ENCODE measurements at places on chromosomes 11 and 22.

DNA sequence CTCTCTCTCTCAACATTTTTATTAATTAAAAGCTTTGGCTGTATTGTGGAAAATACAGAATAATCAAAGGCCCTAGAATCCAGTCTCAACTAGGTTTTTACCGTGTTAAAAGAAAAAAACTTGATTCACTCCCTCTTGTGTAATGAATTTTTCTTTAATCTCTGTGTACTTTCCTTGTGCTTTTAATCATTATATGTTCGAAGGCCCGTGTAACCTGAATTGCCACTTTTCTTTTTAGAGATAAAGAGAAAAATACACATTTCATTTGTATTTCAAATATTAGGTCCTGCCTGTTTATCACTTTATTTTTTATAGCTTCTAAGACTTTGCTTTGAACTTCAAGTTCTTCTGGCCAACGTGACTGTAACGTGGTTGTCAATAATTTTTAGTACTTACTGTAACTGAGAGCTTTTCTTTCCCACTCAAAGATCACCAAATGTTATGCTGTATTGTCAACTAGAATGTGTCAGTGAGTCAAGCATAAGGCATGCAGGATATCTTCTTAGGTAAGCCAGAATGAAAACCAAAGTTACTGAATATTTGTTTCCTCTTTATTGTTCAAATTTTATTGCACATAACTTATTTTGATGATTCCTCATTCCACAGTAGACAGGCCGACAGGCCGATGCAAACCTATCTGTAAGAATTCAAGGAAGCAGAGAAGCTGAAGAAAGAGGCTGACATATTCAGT is 23.3 kb upstream of the FAR1 start:
- DNase-seq, result no peak

DNA sequence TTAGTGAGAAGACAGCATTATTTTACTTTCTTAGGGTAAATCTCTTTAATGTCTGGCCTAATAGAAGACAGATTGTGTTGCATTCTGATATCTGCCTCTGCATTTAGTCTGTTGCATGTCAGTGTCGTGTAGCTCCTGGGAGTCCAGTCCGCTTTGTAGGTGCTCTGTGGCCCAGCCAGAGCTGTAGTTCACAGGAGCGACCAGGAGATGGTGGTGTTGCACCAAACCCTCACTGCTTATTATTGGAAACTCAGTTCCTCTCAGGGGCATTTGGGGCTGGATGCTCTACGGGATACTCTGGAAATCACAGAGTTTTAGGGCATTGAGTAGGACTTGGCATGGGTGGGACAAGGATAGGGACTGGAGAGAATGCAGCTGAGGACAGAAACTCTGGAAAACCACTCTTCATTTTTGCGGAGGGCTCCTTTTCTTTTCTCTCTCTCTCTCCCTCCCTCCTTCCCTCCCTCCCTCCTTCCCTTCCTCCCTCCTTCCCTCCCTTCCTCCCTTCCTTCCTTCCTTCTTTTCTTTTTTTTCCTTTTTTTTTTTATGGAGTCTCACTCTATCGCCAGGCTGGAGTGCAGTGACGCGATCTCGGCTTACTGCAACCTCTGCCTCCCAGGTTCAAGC is 21.7 kb downstream of the MIAT start:
- DNase-seq, result peak; percentile 78

GRCh38 chr22:36384766-36385481 is 2.8 kb downstream of the MYH9 start:
- DNase-seq, result no peak

DNA sequence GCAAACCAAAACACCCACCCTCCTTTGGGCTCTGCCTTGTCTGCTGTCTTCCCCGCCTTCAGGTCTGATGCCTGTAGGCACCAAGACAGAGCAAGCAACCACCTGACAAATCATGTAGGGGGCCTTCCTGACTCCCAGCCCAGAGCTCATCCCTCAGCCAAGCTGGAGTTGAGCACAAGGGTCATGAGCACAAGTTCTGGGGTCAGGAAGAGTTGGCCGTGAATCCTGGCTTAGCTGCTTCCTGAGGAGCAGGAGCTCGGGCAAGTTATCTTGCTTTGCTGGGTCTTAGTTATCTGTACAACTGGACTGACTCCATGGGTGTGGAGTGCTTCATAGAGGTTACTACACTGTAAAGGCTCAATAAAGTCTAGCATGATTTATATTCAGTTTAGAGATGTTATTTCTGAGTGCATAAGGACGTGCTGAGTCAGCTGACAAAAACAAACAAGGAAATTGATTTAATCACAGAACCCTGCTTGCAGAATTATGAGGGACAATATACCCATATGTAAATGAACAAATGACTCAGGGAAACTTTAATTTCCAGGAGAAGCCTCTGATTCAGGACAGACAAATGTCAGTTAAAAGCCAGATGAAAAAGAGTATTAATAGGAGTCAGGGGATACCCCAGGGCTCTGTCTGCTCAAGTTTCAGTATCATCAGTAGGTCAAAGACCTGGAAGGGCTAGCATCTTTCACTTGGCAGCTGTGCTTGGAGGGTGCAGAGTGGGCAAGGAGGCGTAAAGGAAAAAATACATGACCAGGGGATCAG is 15.0 kb upstream of the APOA1 start:
- no peak for DNase-seq

DNA sequence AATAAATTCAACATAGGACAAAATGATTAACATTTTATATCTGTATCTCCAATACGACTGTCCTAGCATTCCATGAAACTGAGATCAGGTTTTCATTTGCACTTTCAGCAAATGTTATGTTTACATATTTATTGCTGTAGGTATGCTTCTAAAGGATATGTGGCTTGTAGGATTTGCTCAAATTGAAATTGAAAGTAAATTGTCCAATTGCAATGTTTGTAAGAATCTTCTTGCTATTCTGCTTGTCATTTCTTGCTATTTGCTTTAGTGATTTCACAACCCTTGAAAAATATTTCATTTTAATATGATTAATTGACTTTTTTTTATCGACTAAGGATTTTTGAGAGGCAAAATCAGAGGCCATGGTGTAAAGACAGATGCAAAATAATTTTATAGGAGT is 904.2 kb upstream of the RAG2 start:
- DNase-seq, result no peak

- DNase-seq, result no peak
These were observed 124.7 kb upstream of the BMAL1 start for GRCh38 chr11:13152736-13153541.

DNA sequence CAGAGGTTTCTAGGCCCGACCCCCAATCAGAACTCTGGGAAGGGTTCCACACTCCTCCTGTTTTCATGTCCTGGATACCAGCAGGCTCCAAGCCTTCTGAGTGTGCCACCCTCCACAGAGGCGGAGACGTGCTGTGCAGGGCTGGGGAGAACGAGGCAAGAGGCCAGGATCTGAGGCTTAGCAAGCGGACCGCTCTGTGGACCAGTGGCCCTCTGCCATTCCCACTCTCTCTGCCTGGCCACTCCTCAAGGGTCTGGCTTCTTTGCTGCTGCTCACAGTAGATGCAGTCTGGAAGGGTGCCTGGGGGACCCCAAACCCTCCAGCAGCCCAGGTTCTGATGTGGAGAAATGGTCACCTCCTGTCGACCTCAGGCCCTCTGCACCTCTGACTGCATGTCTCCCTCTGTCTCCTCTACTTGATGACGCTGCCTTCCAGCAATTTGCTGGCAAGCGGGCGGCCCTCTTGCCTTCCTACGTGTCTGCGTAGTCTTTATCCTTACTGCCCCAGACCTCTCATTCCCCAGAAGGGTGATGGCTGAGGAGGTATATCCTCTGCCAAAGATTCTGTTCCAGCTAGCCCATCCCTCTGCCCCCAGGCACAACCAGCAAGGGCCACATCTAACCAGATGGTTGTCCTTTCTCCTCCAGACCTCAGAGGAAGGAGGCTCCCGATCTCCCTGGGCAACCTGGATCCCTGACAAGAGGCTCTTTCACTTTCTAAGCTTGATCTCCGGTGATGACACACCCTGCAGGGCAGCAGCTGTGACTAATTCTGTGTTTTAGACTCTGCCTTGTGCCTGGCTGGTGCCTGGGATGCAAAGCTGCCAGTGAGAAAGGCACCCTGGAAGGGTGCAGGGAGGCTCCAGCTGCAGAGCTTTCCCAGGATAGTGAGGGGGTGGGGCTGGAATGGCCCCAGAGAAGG is 87.3 kb downstream of the NAT10 start:
- peak; percentile 78 for DNase-seq

DNA sequence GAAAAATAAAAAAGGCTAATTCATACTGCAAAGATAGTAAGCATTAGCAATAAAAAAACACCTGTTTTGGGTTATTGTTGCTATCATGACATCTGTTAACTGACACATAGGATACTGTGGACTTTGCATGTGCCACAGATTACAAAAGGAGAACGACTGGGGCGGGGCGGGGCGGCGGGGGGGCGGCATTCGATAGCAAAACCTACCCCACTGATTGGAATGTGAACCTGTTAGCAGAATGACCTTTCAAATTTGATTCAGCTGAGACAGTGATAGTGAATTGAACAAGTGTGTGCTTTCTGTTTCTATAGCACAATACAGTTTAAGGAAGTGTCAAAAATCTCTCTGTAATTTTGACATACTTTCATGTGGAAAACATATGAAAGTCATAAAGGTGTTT is 14.9 kb downstream of the MMP20 start:
- DNase-seq, result no peak

DNA sequence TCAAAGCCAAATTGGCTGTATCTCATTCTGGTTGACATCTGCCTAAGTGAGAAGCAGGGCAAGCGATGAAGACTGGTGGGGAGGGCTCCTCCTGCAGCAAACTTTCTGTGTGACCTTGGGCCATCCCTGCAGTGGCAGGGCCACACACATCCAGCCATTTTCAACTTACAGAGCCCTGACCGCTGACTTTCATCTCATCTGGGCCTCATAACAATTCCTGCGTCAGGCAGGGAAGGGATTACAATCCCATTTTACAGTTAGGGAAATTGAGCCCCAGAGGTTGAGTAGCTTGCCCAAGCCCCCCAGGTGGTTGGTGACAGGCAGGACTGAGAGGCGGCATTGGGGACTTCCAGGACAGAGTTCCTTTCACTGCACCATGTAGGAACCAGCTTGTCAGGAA is 21.9 kb downstream of the TPBGL start:
- no peak for DNase-seq

- no peak for DNase-seq
These were observed 4.9 kb upstream of the P2RY6 start for GRCh38 chr11:73267122-73267846.

- no peak for DNase-seq
These were observed 19.3 kb upstream of the IL10RA start for GRCh38 chr11:117966908-117967307.

DNA sequence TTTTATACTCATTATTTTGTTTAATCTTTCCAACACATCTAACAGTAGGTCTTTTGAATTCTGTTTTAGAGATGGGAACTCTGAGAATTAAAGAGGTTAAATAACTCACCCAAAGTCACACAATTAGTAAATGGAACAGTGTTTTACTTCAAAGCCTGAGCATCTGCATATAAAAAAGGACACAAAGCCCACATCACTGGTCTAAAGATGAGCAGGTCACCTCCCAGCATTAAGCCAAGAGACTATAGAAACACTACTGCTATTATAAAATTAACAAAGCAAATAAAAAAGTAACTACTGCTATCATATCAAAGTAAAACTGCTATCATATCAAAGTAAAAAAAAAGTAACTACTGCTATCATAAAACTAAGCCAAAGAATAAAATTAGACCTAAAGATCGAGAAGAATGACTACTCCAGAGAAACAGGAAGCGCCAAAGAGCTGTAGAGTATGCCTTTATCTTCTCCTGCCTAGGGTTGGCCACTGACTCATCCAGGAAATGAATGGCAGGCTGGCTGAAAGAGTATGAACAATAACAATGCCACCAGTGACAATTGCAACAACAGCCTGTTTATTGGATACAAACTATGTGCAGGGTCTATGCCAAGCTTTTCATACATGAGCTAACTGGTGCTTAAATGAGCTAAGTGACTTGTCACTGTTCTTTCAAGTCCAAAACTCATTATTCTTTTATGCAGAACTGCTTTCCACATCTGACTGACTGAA is 1153.0 kb upstream of the TENM4 start:
- no peak for DNase-seq

DNA sequence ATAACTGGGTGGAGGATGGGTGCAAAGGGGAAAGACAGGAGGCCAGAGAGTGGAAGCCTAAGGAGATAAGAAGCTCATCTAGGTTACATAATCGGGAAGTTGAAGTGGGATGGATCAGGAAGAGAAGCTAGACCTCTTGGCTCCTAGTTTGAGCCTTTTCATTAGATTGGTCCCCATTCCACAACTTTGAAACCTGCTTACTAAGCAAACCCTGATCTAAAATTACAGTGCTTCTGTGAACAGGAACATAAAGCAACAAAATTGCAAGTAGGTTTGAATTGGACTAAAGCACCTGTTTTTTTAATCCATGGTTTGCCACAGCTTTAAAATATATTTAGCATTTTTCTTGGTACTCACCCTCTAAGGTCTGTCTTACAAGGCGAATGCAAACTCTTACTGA is 80.4 kb upstream of the EED start:
- no peak for DNase-seq

DNA sequence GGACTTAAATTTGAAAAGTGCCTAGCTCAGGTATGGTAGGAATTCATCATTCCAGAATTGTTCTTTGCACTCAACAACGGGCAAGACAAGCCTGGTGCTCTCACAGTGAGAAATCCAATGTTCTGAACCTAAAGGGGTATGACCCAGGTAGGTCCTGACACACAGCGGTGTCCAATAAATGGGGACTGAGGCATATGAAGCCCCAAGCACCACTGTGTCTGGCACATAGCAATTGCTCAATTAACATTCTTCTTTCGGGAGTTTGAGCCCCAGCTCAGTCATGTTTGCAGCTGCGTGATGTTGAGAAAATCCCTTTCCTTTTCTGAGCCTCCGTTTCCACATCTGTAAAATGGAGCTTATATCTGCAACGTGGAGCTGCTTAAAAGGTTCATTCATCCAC is 535.8 kb downstream of the MIAT start:
- no peak for DNase-seq

GRCh38 chr22:17981497-17981896 is 42.9 kb downstream of the MICAL3 start:
- DNase-seq, result no peak

- DNase-seq, result no peak
These were observed 310.8 kb upstream of the SORL1-AS1 start for GRCh38 chr11:121763526-121763925.

- DNase-seq, result no peak
These were observed 52.3 kb downstream of the RTL6 start for GRCh38 chr22:44445731-44446130.

DNA sequence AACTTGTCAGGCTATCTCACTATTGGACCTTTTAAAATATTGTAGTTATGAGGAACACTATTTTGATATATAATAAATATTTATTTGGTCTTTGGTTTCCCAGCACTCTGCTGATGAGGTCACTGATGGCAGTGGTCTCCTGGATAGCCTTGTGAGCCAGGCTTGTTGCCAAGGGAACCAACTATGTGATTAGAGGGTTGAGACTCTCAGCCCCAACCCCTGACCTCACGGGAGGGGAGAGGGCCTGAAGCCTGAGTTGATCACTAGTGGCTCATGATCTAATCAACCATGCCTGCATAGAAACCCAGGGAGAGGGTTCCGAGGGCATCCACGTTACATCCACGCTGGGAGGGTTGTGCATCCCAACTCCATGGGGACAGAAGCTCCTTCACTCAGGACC is 10.8 kb downstream of the PANX1 start:
- no peak for DNase-seq

Measured in right hindlimb (tissue), 1 donor.